Central memory CD8-positive, alpha-beta T cell (primary cell): ENCODE measurements at places on chromosomes 16 and 17.

GRCh38 chr16:46783800-46784199 lies 35.7 kb upstream of the MYLK3 start:
- DNase-seq, result no peak
- H3K4me3 ChIP-seq, result no peak overlapping the region
- no peak overlapping the region for H3K27ac ChIP-seq
- no peaks in the 10 kb centered on the region for H3K4me1 ChIP-seq
- H3K27me3 ChIP-seq, result peaks cover 15% of the 10 kb centered on the region

DNA sequence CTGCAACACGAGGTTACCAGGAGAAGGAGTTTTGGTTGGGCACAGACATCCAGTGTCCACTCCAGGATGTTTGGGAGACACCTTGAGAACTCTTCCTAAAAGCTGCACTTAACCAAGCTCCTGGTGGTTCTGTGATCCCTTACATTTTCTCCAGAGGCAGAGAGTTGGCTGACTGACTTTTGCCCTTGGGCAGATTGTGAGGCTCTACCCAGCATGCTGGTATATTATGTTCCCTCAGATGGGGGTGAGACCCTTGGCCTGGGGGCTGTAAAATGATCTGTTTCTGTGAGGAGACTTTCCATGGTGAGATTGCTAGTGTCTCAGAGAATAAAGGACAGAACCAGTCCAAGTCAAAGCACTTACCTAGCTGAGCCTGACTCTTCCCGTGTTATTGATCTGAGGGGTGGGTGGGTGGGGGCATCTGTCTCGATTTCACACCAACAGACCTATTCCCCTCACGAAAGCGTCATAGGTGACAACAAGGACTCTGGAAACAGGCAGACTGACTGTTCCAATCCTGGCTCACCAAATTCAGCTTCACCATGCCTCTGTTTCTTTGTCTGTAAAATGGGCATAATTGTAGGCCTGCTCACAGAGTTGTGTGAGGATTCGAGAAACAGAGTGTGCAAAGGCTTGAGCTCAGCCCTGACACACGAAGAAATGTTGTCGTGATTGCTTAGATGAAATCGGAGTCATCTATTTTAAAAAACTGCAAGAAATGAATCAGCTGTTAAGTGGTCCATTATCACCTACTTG lies 12.2 kb downstream of the USB1 start:
- no peak overlapping the region for H3K4me3 ChIP-seq
- H3K27ac ChIP-seq, result no peak overlapping the region
- peaks cover 18% of the 10 kb centered on the region for H3K36me3 ChIP-seq

GRCh38 chr16:58127634-58128033 lies 1.5 kb downstream of the CFAP20 start:
- peak overlapping the region; percentile 94 for H3K27ac ChIP-seq
- H3K4me3 ChIP-seq, result peak overlapping the region; percentile 90

GRCh38 chr17:38896346-38896954 lies 26.6 kb downstream of the LASP1 start:
- H3K27ac ChIP-seq, result peak overlapping the region; percentile 65
- H3K4me1 ChIP-seq, result peaks cover 72% of the 10 kb centered on the region
- peak overlapping the region; percentile 29 for H3K4me3 ChIP-seq
- no peak for DNase-seq
- H3K27me3 ChIP-seq, result no peaks in the 10 kb centered on the region
- H3K36me3 ChIP-seq, result peaks cover 50% of the 10 kb centered on the region

DNA sequence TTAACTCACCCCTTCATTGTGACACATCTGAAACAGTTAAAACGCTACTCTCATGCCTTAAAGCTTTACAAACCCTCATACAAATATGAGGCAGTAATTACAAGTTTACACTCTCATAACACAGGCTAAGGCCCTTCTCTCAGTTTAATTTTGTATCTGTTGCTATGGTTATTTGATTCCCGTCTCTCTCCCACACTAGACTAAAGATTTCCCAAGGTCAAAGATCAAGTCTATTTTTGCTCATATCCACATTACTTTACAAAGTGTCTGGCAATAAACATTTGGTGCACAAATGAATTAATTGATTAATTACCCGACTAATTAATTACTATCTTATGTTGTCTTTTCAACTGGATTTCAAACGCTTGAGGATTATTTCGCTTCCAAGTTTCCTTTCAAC lies 86.4 kb upstream of the MYOCD start:
- DNase-seq, result no peak
- H3K4me1 ChIP-seq, result no peaks in the 10 kb centered on the region
- no peaks in the 10 kb centered on the region for H3K36me3 ChIP-seq
- H3K27ac ChIP-seq, result no peak overlapping the region
- H3K27me3 ChIP-seq, result peaks cover 20% of the 10 kb centered on the region

GRCh38 chr17:33258296-33258695 lies 34.8 kb downstream of the ASIC2 start:
- no peaks in the 10 kb centered on the region for H3K36me3 ChIP-seq
- no peak for DNase-seq
- peaks cover 43% of the 10 kb centered on the region for H3K27me3 ChIP-seq
- H3K27ac ChIP-seq, result no peak overlapping the region

- H3K27me3 ChIP-seq, result peaks cover 100% of the 10 kb centered on the region
- no peak for DNase-seq
Measured at GRCh38 chr17:49910094-49910857, 58.7 kb upstream of the DLX4 start.

DNA sequence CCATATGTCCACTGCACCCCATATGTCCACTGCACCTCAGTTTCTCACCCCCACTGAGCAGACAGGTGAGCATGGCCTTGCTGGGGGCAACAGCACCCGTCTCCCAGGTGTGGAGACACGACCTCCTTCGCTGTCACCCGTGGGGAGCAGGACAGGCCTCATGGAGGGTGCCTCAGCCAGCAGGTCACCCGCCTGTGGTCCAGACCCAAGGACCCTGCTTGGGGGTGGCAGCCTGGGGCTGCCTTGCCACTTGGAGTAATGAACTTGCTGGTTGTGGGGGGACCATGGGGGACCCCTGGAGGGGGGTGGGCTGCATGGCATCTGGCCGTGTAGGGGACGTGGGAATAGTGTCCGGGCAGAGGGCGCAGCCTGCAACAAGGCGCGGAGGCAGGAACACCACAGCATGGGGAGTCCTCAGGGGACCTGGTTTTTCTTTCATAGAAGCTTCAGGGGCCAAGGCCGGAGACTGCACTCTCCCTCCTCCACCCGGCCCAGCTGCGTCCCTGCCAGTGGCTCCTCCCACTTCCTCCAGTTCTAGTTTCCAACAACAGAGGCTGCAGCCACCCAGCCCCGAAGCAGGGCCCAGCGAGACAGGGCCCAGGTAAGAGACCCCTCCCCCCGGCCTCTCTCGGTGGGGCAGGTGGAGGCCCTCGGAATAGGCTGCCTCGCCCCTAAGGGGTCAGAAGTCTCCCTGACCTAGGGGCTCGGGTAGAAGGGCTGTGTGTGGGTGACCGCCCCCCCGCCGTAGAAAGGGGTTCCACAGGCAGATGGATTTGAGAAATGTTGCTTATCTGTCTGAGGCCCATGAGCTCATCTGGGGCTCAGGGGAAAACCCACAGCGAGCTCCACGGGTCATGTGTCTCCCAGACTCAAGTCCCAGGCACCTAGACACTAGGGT lies at the start of gene NHLRC4:
NHLRC4 (plus strand) TSS at position 531 of the 898 bp plus-strand sequence. CDS start 1,043 bp downstream, outside the sequence.
- H3K4me1 ChIP-seq, result peaks cover 21% of the 10 kb centered on the region
- DNase-seq, result no peak
- no peaks in the 10 kb centered on the region for H3K27me3 ChIP-seq
- H3K36me3 ChIP-seq, result peaks cover 13% of the 10 kb centered on the region

- H3K36me3 ChIP-seq, result peaks cover 93% of the 10 kb centered on the region
- H3K4me1 ChIP-seq, result peaks cover 12% of the 10 kb centered on the region
- H3K4me3 ChIP-seq, result no peak overlapping the region
- H3K27ac ChIP-seq, result peak overlapping the region; percentile 44
- no peaks in the 10 kb centered on the region for H3K27me3 ChIP-seq
Measured at GRCh38 chr17:7508846-7509245, 24.7 kb downstream of the POLR2A start.

GRCh38 chr17:56431736-56432135 lies 161.8 kb upstream of the NOG start:
- H3K27me3 ChIP-seq, result peaks cover 18% of the 10 kb centered on the region
- no peak overlapping the region for H3K4me3 ChIP-seq
- H3K36me3 ChIP-seq, result no peaks in the 10 kb centered on the region
- H3K4me1 ChIP-seq, result no peaks in the 10 kb centered on the region

DNA sequence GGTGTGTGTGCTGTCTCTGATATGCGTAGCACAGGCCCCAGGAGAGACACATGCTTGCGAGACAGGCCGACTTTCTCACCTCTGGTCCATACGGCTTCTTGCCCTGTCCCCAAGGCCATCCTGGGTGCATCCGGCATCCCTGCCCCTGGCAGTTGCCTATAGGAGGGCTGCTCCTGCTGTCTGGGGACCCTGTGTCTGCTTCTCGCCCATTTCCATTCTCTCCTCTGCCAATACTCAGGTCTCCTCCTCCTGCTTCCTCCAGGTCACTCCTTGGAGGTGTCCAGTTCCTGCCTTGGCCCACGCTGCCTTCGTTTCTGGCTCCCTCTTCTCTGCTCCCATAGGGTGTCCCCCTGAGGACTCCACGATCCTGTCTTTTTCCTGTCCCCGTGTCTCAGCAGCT lies 89.0 kb downstream of the DNAH17 start:
- peaks cover 16% of the 10 kb centered on the region for H3K27me3 ChIP-seq
- H3K27ac ChIP-seq, result no peak overlapping the region
- H3K4me3 ChIP-seq, result no peak overlapping the region
- H3K36me3 ChIP-seq, result no peaks in the 10 kb centered on the region
- no peak for DNase-seq
- peaks cover 11% of the 10 kb centered on the region for H3K4me1 ChIP-seq

DNA sequence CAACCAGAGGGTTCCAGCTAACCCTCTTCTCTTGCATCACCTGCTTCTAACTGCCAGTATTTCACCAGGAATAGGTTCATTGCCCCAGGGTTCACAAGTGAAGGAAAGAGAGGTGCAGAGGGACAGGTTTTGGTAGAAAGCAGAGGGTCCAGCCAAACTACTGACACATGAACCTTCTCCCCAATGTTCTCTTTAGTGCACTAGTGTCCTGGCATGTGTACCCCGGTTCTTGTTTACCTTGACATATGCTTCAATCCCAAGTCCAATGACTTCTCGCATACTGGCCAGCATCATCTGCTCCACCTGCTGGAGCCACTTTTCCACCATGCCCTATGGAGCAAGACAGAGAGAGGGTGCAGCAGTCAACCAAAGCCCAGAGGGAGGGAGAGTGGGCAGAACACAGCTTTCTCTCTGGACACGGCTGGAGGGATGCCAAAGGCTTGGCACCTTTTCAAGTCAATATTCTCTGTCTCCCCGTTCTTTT lies 90.6 kb downstream of the DNAH3 start:
- H3K36me3 ChIP-seq, result no peaks in the 10 kb centered on the region
- H3K27me3 ChIP-seq, result peaks cover 33% of the 10 kb centered on the region
- no peak overlapping the region for H3K4me3 ChIP-seq
- no peak overlapping the region for H3K27ac ChIP-seq
- no peak for DNase-seq

- peaks cover 43% of the 10 kb centered on the region for H3K36me3 ChIP-seq
- H3K27ac ChIP-seq, result peak overlapping the region; percentile 93
- DNase-seq, result no peak
- H3K4me3 ChIP-seq, result peak overlapping the region; percentile 63
- H3K27me3 ChIP-seq, result no peaks in the 10 kb centered on the region
Measured at GRCh38 chr16:87854053-87854906, 15.0 kb downstream of the SLC7A5 start.

DNA sequence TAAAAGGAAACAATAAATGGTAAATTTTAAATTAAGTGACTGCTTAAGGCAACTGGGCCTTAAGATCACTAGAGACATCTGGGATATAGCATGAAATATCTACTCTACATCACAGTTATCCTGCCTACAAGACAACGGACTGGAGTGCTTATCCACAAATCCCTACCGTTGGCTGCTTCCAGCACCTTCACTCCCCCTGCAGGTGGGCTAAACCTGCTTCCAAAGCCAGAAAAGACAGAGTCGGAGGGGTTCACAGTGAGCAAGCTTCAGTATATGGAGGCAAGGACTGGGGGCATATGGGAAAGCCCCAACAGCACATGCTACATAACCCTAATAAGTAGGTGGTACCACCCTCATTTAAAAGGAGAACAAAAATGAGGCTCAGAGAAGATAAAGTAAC lies 45.3 kb downstream of the GRIN2A start:
- no peak overlapping the region for H3K27ac ChIP-seq
- H3K4me1 ChIP-seq, result no peaks in the 10 kb centered on the region
- no peak for DNase-seq

- H3K4me1 ChIP-seq, result no peaks in the 10 kb centered on the region
- no peak overlapping the region for H3K27ac ChIP-seq
- H3K36me3 ChIP-seq, result no peaks in the 10 kb centered on the region
- no peak for DNase-seq
- H3K4me3 ChIP-seq, result no peak overlapping the region
Measured at GRCh38 chr17:73137376-73137775, 27.4 kb upstream of the SSTR2 start.

DNA sequence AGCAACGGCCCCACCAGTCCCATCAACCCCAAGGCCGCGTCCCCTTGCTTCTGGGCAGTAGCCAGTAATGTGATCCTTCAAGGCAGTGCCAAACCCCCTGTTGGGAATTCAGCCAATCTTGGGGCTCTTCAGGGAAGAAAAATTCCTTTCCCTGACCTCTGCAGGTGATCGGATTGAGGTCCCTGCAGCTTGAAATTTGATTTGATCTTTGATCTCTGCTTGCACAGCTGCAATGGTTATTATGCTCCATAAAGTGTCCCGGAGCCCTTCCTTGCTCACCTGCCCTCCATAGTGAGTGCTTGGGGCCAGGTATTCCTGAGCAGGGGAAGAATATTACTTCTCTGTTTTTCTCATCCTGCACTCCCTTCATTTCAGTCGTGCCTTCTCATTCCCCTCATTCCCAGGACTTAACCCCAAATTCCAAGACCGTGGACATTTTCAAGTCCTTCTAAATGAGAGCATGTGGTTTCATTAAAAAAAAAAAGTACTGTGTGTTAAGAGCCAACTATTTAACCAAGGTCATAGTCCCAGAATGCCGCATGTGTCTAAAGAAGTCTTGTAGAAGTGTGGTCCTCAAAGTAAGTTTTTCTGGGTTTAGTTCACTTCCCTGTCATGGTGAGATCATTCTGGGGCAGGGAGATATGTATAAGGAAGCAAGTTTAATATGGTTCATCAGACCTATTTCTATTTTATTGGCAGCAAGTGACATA lies 56.3 kb downstream of the SOX9 start:
- H3K36me3 ChIP-seq, result no peaks in the 10 kb centered on the region
- DNase-seq, result no peak
- H3K4me3 ChIP-seq, result no peak overlapping the region
- no peak overlapping the region for H3K27ac ChIP-seq
- no peaks in the 10 kb centered on the region for H3K4me1 ChIP-seq
